ENCODE measurements at places on chromosomes 3 and 15.

DNA sequence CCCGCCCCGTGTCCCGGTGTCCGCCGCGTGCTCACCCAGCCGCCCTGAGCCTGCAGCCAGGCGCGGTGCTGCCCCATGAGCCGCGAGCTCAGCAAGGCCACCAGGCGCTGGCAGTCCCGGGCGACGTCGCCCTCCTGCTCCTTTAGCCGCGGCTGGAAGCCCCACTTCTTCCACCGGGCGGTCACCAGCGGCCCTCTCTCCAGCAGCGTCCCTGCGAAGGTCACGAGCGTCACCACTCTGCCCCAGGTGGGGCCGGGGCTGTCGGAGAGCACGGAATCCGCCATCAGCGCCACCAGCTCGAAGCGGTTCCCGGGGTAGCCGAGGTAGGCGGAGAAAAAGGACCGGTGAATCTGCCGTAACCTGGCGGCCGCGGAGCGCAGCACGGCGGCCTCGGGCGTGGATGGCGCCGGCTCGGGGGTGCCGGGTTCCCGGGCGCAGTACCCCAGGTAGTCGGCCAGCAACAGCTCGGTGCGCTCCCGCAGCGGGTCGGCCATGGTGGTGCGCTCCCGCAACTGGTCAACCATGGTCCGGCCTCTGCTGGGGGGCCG, 298 bp downstream of the BCL2L10 start:
- DNase-seq: peak; percentile 37

DNA sequence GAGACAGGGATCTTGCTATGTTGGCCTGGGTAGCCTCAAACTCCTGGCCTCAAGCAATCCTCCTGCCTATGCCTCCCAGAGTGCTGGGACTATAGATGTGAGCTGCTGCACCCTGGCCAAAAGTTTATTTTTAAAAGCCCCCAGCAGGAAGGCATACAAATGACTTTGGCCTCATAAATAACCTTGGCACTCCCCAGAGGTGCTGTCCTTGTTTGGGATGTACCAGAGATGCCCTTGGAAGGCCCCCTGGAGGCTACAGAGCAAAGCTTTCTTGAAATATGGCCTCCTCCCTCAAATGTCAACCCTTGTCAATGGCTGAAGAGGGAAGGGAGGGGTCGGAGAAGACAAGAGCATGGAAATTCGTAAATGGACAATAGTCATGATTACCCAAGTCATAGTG, 14.0 kb upstream of the RTP3 start:
- no peak for DNase-seq

DNA sequence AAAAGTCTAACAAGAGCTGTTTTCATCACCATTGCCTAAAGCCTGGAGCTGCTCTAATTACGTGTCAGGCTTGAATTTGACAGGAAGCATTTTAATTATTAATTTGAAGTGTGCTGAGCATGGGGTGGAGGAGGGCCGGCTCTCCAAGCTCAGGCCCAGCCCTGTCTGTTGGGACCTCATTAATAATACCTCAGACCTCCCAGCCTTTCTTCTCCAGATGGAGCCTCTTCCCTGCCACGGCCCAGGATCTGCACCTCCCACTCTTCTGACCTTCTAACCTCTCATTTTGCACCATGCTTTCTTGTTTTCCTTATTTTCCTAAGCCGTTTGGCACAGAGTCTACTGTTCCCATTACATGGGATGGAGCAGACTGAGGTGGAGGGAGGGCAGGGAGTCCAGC, 30.0 kb downstream of the INSYN1 start:
- no peak for DNase-seq

GRCh38 chr3:12598890-12599289, 42.0 kb downstream of the MKRN2 start:
- DNase-seq: no peak

DNA sequence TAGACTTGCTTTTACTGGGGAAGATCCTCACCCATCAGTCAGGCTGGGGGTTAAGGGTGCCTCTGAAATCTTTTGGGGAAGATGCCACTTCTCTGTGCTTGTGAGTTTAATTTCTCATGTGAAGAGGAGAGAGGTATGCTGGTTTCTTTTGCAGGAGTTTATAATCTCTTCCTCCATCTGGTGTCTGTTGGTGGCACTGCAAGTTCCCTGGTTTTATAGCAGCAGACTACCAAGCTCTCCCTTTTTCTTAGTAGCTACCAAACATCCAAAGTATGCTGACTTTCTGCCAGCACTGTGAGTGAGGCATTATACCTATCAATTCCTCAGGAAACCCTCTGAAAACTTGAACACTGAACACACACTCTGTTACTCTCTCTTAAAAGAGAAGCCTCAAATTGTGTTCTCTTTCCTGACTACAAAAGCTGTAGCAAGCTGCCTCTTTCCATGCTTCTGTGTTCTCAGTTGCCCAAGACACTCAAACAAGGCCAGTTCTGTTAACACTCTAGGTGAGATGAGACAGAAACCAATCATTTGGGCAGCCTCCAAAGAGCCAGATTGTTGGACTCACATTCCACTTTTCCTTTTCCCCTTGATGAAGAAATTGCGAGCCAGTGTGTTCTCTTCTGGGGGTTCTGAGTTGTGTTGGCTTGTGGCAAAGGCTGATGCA, 299.5 kb downstream of the GAP43 start:
- no peak for DNase-seq

- DNase-seq: no peak
Observed at GRCh38 chr3:147422196-147422595, 13.0 kb downstream of the ZIC1 start.

- no peak for DNase-seq
Observed at GRCh38 chr3:58888087-58888486, 161.7 kb downstream of the CFAP20DC start.

GRCh38 chr15:73212424-73212823, 156.3 kb downstream of the HCN4 start:
- no peak for DNase-seq

DNA sequence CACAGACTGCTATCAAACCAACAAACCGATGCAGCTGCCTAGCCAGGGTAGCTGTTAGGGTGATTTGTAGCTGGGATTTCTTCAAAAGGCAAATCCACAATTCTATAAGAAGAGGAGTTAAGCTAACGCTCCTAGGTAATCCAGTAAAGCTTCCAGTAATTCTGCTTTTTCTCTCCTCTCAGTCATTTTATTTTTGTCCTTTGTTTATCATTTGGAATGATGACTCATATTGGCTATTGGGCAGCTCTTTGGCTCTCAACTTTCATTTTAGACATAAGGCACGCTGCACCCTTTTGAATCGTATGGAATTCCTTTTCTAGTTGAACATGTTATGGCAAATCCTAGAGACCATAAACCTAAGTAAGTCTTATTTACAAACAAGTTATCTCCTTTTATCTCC, 53.2 kb upstream of the PPARG start:
- DNase-seq: no peak

DNA sequence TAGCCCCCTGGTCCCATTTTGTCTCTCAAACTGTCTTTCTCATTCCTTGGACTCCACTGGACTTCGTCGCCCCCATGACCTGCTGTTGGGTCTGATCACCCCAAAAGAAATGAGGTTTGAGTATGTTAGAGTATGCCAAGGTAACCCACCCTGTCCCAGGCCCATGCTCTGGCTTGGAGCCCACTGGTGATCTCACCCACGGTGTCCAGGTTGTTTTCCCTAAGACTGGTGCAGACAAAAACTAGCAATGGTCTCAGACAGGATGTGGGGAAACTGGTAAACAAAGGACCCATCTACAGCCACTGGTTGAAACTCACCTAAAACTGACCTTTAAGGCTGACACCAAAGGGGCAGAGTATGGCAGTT, 38.9 kb downstream of the EFCAB12 start:
- DNase-seq: no peak

GRCh38 chr3:57587905-57588304, 9.2 kb downstream of the ARF4 start:
- no peak for DNase-seq

GRCh38 chr3:71258116-71258515, 325.4 kb downstream of the FOXP1 start:
- DNase-seq: no peak

DNA sequence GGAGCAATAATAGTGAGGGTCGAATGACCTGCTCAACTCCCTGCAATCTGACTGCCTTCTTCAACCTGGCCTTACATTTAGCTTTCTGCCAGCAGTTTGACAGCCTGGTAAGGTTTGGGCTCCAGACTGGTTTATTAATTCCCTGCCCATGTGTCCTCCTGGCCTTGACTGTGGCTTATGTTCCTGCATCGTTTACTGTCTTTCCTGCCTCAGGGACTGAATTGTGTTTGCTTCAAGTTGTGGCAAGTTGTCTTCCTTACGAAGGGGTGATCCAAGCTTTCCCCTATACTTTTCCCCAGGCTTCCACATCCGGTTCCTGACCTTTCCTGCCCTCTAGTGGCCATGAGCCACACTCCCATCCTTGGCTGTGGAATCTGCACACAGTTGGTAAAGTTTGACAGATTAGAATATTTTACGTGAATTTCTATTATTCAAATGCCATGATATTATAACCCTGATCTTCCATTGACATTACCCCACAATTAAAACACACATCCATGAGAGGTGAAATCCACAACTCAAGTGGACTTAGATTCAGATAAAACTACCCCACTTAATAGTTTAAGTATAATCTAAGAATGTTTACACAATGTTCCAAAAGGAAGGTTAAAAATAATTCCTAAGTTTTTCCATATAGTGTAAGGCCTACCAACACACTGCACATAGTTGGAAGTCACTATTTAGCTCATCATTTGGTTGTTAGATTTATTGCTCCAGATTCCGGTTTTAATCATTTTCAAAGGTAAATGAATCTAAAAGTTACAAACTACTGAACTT, 95.7 kb downstream of the NEDD4 start:
- DNase-seq: no peak

DNA sequence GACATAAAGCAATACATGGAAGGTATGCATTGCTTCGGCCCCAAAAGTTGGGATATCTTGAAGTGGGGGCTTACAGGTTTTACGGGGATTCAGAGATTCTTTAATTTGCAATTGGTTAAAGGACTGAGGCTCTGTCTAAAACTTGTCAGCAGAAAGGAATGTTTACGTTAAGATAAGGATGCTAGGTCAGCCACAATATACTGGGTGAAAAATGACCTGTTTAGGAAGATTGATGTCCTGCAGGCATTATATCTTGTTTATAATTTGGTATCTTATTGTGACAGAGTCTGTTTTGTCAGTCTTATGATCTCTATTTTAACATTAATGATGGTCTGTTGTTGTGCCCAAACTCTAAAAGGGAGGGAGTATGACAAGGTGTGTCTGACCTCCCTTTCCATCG, 15.3 kb upstream of the CCNDBP1 start:
- DNase-seq: no peak

DNA sequence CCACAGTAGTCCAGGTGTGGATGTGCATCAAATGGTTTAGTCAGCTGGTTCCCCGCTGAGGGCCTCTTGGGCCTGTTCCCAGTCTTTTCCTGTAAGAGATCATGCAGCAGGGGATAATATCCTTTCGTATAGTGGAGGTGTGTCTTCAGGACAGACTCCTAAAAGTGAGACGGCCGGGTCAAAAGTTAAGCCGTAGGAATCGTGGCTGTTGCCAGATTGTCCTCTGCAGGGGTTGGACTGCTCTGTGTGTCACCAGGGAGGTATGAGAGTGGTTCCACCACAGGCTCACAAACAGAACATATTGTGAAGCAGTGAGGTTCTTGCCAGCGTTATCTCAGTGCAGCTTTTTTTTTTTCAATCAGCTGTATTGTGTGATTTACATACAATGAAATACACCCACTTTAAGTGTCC, 95.0 kb downstream of the VGLL4 start:
- no peak for DNase-seq

GRCh38 chr3:36923523-36923943, 21.3 kb downstream of the TRANK1 start:
- no peak for DNase-seq

DNA sequence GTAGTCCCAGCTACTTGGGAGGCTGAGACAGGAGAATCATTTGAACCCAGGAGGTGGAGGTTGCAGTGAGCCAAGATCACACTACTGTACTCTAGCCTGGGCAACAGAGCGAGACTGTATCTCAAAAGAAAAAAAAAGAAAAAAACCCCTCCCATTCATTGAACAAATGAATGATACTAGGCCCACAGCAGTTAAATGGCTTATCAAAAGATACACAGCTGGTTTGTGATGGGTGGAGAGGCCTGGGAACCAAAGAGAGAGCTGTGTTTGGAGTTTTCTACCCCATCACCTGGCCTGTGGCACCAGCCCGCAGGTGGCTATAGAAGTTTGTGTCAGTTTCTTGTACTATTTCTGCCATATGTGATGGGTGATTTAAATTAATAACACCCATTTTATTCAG, 43.1 kb upstream of the LCTL start:
- DNase-seq: no peak

GRCh38 chr15:90200534-90201129, 498 bp upstream of the SEMA4B start:
- no peak for DNase-seq

DNA sequence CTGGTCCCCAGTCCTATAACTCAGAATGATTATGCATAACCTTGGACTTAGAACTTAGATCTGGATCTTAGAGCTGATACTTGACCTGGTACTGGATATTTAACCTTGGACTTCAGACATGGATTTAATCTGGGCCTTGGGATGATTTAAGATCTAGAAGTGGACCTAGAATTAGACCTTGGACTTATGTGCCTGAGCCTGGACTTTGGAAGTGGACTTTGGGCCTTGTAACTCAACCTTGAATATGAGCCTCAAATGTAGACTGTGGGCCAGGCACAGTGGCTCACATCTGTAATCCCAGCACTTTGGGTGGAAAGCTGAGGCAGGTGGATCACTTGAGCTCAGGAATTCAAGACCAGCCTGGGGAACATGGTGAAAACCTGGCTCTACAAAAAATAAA, 46.1 kb downstream of the ZNF589 start:
- no peak for DNase-seq

DNA sequence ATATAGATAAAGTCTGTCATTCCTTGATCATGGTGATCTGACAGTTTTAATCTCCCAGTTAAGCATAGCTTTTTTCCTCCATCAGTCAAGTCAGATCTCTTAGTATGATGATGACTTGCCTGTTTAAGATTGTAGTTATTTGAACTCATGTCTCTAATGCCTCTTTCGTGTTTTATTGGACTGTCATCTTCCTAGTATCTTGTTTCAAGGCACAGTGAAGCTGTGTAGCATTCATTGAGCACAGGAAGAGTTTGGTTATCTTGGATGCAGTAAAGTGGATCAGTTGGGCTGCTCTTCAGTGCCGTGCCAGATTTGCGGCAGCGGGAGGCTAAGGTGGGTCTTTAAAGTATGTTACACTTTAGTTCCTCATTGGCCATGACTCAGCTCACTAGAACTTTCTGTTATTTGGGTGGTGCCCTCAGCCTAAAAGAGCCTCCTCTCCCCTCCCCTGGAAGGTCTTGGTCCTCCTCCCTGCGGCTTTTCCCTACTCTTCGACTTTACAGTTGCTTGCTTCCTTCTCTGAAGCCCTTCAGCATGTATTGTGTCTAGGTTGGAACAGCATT, 45.7 kb upstream of the SKOR1 start:
- no peak for DNase-seq

GRCh38 chr15:85943791-85944190, 135.9 kb upstream of the AGBL1 start:
- DNase-seq: no peak

DNA sequence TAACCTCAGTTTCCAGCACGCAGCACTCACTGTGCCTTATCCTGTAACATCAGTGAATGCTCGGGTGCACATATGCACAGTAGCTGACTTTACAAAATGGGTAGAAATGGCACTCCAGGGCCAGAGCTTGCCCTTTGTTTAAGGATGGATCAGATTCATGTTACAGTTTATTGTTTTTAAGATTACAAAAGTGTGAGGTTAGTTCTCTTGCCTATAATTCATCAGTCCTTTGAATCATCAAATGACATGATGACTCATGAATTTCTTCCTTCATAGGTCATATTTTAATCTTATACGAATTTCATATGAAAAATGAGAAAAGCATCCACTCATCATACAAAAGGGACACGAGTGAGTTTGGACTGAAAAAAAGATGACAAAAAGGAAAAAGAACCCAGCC, 545.3 kb downstream of the GBE1 start:
- no peak for DNase-seq

GRCh38 chr15:31131853-31132375, 30.4 kb upstream of the TRPM1 start:
- no peak for DNase-seq

Measured in stimulated activated naive CD8-positive, alpha-beta T cell treated with anti-CD3 and anti-CD28 coated beads, Interleukin-15, amount 100 ng/mL, for 72 hours (primary cell).